Endodermal cell (in vitro differentiated cells): ENCODE measurements at places on chromosomes 2 and 18. TPM values are rescaled to one million over a fixed set of nuclear protein-coding genes. Genes with fewer than 3 reads are reported as not detected.

- DNase-seq, result peak; percentile 84
These were observed 62.0 kb upstream of the SLC35F5 start for GRCh38 chr2:113818382-113818951.

DNA sequence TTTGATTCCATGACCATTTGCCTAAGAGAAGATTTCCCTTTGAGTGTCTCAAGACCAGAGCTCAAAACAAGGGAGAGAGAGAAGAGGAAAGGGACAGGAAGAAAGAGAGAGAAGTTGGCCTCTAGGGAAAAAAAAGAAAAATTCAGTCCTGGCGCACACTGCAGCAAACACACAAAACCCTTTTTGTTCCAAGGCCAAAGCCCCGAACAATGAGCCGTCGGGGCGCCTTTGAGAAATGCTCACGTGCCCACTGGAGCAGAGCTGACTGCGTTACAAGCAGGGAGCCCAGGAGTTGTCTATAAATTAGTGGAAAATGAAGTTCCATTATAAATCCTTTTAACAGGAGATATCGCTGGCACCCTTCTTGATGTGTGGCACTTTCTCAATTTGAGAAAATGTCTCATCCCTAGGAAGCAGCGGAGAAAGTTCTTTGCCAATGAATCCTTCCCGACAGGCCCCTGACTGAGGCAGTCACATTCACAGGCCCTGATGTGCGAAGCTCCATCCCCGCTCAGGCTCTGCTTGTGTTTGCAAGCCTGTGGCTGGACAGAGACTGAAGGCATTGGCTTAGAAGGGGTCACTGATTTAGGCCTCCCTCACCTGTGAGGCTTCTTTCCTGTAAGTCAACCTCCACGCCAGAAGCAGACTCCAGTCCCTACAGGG lies 32.1 kb upstream of the NCKAP5 start:
- DNase-seq, result no peak

- DNase-seq, result peak; percentile 60
These were observed 79.8 kb downstream of the LONRF2 start for GRCh38 chr2:100242476-100242875.

GRCh38 chr2:23721454-23721826 lies 205.5 kb downstream of the ATAD2B start:
- no peak for DNase-seq

DNA sequence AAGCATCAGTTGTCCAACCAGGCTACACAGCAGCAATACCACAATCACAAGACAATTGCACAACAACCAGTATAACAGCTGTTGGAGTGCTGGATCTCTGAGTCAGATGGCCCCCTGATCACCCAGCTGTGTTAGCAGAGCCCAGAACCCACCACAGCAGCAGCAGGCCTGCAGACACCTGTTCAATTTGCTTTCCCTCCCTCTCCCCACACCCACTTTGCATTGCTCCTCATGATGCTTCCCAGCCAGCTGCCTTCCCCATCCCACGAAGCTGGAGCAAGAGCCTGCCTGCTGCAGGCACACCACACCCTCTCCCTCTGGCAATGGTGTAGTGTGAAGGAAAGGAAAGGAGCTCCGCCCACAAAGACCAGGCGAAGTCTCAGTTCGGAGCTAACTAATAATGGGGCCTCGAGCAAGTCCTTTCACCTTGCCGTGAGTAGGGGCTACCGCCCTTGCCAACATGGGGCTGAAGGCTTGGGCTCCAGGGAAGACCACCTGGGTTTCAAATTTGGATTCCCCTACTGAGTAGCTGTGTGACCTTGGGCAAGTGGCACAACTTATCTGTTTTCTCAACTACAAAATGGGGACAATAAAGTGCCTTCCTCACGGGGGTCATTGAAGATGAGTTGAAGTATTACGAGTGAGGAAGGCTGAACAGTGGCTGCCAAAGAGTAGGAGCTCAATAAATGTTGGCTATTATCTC lies 19.4 kb upstream of the ZBTB7C start:
- no peak for DNase-seq

DNA sequence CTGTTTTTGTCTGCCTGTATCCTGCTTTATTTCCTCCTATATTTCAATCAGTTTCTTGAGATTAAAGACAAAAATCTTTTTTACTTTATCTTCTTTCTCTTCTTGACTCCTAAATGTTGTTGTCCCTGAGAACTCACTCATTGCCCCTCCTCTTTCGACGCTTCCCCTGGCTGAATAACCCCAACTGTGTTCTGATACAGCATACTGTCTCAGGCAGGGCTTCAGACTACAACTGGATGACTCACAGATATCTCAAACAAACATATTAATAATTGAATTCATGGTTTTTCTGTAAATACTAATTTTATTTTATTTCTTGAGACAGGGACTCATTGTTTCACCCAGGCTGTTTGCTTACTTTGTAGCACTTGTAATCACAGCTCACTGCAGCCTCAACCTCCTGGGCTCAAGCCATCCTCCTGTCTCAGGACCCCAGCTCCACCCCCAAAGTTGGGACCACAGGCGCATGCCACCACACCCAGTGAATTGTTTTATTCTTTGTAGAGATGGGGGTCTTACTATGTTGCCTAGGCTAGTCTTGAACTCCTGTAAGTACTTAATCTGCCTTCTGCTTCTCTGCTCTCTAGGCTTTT lies 9.4 kb downstream of the ITGAV start:
- no peak for DNase-seq

- no peak for DNase-seq
These were observed 51.8 kb upstream of the AP1S3 start for GRCh38 chr2:223889229-223889628.

DNA sequence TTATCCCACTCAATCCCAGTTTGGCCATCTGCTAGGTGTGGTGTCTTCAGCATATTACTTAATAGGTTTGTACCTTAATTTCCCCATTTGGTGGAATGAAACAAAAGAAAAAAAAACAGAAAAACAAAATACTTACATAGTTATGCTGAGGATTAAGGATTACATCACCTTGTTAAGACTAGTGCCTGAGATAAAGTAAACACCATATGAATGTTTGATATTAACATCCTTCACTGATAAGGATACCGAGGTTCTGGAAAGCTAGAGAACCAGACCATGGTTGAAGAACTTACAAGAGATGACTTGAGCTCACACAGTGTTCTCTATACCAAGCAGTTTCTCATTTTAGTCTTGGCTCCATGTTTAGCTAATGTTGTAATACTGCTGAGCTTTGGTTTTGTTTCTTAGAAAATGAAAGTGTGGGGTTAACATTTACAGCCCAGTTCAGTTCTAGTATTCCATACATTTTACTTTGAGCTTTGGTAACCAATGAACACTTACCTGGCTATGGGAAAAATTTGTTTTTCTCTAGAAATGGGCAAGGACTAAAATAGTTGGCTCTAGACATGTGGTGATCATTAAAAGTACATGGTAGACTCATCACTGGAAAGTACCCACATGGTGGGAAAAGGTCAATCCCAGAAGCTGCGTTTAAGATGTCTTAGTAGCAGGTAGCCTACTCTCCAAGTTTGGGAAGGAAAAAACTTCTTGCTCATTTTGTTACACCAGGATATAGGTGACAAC lies 5.8 kb upstream of the GPD2 start:
- no peak for DNase-seq

The VWC2L gene
- not detected in 3 replicates for total RNA-seq

The FN1 gene
- total RNA-seq, result 2,470 and 2,721 TPM in 2 replicates

The MSTN gene
- total RNA-seq, result not detected in 3 replicates

The SLC4A3 gene
- 18.7 and 20.2 TPM in 2 replicates for total RNA-seq

The UNC80 gene
- 0.50 and 0.55 TPM in 2 replicates for total RNA-seq

The IKZF2 gene
- 8.7 and 9.5 TPM in 2 replicates for total RNA-seq
